ENCODE measurements at places on chromosomes 2 and 18.

GRCh38 chr18:28287146-28287545 lies 110.2 kb upstream of the CDH2 start:
- no peak for DNase-seq

DNA sequence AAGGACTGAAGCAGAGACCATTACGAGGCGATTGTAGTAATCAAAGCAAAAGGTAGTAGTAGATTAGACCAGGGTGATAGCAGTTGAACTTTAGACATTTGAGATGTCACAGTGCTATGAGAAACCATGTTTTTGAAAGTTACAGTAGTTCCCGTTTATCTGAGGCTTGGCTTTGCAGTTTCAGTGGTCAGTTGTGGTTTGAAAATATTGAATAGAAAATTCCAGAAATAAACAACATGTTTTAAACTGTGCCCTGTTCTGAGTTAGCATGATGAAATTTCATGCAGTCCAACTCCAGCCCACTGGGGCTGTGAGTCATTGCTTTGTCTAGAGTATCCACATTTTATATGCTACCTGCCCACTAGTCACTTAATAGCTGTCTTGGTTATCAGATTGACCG lies 47.5 kb downstream of the ZNF638 start:
- DNase-seq: no peak

DNA sequence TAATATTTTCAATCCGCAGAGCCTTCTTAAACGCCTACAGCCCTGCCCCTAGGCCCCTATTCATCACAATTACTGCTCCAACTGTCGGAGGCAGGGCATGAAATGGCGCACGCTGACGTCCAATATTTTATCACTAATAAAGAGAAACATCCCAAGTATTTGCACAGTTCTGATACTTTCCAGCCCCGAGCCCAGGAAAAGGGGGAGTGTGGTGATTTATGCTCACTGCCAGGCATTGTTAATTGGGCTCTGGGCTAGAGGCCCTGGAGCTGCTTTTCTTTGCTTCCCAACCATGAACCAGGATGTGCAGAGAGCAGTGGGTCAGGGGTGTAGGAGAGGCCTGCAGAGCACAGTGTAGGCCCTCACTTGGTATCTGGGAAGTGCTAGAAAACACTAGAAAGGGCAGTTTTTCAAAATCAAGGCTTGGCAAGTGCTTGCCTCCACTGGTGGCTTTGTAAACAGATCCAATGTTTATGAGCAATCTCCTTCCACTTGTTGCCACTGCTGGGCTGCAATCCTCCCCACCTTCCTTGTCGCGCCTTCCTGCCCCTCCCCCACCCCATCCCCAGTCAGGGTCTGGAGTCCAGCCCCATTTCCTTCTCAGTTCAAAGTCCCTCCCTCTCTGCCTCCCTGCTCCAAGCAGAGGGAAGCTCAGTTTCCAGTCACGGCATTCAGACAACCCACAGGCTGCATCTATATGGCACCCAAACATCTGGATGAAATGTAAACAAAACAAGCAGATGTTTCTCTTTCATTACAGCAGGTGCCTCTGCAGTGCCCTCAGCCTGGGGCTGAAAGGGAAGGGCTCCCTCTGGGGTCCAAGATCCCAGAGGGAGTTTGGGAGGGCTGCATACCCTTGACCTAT lies 83.9 kb upstream of the PKDCC start:
- no peak for DNase-seq

DNA sequence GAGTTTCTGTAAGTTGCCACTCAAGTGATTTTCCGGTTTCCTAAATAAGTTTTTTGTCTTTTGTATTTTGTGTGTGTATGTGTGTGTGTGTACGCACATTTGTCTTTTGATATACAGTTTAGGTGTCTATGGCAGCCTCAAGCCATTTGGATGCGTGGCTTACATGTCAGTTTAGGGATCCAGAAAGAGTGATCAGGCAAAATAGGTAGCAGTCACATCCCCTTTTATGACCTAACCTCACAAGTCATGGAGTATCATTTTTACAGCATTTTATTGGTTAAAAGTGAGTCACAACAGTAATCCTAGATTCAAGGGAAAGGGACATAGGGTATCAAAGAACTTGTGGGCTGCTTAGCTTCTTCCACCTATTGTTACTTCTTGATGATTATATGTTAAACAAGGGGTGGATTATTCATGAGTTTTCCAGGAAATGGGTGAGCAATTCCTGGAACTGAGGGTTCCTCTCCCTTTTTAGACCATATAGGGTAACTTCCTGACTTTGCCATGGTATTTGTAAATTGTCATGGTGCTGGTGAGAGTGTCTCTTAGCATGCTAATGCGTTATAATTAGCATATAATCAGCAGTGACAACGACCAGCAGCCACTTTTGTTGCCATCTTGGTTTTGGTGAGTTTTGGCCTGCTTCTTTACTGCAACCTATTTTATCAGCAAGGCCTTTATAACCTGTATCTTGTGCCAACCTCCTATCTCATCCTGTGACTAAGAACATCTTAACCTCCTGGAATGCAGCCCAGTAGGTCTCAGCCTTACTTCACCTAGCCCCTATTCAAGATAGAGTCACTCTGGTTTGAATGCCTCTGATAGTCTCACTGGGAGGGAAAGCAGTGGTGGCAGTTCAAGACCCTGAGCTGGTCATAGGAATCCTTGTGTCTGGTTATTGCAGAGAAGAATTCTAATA lies 8.6 kb upstream of the SOCS6 start:
- no peak for DNase-seq

GRCh38 chr18:55337908-55338521 lies 250.0 kb downstream of the TCF4 start:
- no peak for DNase-seq

DNA sequence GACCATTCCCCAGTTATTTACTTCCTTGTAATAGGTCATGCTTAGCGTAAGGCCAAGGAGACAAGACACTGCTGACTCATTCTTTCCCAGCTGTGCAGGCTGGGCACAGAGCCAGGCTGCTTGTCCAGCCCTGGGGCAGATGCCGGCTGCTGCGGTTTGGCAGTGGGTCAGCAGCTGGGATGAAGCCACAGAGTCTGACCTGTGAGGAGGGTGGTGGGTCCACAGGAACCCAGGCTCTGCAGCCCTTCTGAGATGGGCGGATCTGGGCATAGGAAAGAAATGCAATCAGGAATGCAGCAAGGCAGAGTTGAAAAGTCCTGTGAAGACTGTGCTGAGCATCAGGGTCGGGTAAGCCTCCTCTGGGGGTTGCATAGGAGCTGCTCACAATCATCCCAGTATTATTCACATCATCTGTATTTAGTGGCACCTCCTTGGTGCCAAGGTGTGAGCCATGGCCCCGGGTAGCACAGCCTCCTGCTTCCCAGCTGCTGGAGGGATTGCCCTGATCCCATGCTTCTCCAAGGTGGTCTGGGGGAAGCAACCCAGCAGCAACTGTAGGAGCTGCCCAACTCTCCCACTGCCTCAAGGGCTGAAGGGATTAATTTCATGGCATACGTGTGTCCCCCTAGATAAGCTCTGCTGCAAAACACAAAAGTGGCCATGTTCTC lies 139.0 kb downstream of the DDX1 start:
- DNase-seq: no peak

DNA sequence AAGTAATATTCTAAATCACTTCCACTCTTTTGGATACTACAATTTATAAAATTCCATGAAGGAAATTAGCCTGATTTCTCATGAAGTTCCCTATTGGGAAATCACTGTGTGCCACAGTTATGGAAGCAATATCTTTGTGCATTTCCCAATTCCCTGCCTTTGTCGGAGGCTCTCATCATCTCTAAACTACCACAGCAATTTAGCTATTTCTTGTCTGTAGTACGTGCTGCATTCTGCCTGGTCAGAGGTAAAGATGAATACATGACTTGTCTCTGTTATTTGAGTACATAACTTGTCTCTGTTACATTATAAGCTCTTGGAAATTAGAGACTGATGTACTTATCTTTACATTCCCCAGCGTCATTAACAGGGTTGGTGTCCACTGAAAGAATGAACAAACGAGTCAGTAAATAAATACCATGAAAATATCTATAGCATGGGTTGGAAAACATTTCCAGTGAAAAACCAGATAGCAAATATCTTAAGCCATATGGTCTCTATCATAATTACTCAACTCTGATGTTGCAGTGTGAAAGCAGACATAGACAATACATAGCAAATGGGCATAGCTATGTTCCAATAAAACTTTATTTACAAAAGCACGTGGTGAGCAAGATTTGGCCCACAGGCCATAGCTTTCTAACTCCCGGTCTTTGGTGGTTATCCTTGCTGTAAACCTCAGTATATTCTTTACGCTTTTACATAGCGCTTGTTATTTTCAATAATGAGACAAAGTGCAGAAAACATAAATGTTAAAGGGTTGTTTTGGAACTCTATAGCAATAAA lies 78.8 kb downstream of the BCL2 start:
- DNase-seq: no peak

- DNase-seq: no peak
These were observed 34.8 kb upstream of the LINC00305 start for GRCh38 chr18:64183665-64184064.

- no peak for DNase-seq
These were observed 34.9 kb downstream of the CDC42EP3 start for GRCh38 chr2:37636381-37637066.

DNA sequence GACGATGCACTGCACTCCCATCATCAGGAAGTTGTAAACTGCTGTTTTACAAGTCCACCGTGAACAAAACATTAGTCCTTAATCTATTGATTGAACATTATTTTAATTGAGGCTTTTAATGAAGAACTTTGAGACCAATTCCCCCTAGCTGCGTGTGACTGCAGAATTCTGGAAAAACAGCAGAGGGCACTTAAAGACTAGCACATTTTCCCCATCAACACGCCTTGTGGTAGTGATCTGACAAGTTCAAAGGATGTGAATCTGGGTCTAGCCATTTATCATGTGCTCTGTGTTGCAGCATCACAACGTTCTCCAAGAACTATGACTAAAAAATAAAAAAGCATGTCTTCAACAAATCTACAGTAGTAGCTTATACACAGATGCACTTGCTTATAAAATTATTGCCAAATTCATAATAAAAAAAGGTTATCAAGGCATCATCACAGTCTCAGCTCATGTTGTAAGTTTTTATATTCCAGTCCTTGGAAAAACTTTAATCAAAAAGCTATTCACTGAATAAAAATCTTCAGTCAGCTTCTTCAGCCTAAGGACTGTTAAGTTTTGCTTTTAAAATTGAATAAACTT lies 35.8 kb downstream of the SKOR2 start:
- DNase-seq: no peak

Data from T-helper 2 cell (primary cell).